ENCODE measurements at places on chromosomes 12 and 14. TPM values are rescaled to one million over a fixed set of nuclear protein-coding genes. Genes with fewer than 3 reads are reported as not detected.
A peak's percentile ranks its signal among the peaks of the same experiment; 100 is the strongest.

- DNase-seq: no peak
Observed at GRCh38 chr14:36684946-36685345, 23.3 kb downstream of the PAX9 start.

DNA sequence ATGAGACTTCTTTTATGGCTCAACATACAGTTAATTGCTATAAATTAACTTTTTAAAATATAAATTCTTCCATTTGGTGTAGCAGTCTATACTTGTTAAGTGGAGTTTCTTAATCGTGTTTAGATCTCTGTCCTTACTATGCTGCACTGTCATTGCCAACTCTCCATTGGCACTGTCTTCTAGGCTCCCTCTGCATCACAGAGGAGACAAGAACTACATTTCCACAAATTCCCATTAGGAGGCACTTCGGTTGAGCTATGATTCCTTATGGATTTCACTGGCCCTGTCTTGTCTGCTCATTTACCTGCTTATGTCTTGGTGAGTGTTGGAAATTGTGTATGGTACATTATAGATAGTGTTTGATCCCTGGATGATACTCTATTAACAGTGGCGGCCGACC lies 630.9 kb upstream of the ATXN7L3B start:
- DNase-seq: no peak

GRCh38 chr12:106134294-106134949 lies 4.3 kb downstream of the NUAK1 start:
- DNase-seq: no peak

DNA sequence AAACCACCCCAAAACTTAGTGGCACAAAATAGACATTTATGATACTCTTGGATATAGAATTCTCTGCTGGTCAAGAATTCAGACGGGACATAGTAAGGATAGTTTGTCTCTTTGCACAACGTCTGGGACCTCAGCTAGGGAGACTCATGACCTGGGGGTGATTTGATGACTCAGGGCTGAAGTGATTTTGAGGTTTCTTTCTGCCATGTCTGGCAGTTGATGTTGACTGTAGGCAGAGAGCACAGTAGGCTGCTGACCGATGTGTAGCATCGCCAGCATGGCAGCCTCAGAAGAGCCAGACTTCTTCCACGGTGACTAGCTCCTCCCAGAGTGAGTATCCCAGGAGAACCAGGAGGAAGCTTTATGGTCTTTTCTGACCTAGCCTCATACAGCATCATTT lies 88.9 kb upstream of the FRMD6 start:
- peak; percentile 37 for DNase-seq

GRCh38 chr14:77059276-77059915 lies 30.9 kb upstream of the IRF2BPL start:
- DNase-seq: peak; percentile 97

DNA sequence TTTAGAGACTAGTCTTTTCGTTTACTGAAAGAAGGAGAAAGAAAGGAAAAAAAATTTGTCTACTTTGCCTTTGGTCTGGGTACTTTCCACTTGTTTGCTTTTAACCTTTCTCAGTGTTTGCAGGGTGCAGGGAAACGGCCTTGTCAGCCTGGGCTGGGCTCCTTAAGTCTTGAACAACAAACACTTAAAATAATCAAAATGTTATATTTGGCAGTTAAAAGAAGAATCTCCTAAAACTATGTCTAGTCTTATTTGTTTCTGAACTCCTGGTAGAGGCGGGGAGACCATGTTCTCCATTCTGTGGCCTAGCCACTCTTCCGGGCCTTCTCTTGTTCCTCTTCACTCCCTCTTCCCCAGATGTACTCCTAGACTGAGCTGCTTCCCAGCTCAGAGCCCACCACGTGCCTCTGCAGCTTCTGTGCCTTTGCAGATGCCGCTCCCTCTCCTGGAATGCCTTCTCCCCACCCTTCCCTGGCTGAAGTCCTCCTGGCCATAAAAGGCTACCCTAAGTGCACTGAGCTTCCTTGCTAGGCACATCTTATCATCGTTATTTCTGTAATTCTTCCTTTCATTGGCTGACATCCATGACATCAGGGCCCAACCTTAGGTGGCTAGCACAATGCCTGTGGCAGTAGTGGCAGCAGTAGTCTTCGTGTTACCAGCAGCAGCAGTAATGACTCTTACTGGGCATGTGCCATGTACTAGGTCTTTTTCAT lies 432.9 kb downstream of the ZFP36L1 start:
- DNase-seq: peak; percentile 65

- DNase-seq: no peak
Observed at GRCh38 chr12:66929121-66929520, 250.2 kb upstream of the GRIP1 start.

- DNase-seq: no peak
Observed at GRCh38 chr14:56884617-56885016, 74.3 kb upstream of the OTX2 start.

PROX2 gene
- not detected for total RNA-seq

DDX54 gene
- 25.9 TPM for total RNA-seq

DNA sequence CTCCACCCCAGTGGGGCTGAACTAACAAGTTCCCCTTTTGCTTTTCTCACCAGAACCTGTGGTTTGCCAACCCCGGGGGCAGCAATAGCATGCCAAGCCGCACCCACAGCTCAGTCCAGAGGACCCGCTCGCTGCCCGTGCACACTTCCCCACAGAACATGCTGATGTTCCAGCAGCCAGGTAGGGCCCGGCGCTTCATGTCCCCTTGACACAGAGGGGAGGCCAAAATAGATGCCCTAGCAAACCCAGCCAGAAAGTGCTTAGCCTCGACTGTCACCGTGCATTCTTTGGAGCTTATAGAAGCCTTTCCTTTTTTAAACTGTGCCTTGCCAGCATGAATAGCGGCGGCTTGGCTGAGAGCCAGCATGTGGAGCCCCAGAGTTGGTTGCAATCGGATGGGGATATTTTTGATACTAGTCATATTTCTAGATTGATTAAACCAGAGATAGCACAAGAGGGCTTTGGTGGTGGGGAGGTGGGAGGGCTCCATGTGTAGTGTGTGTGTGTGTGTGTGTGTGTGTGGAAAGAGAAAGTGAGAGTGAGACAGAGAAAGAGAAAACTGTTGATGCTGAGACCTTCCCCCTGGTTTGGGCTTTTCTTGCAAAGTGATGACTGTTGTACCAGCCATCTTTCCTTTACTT lies 126.1 kb downstream of the GCH1 start:
- peak; percentile 68 for DNase-seq

CLEC1B gene
- not detected for total RNA-seq

GRCh38 chr14:71301611-71302010 lies 394.4 kb downstream of the PCNX1 start:
- no peak for DNase-seq

SERPINA3 gene
- 7.2 TPM for total RNA-seq

PAPLN gene
- total RNA-seq: 9.5 TPM

DNA sequence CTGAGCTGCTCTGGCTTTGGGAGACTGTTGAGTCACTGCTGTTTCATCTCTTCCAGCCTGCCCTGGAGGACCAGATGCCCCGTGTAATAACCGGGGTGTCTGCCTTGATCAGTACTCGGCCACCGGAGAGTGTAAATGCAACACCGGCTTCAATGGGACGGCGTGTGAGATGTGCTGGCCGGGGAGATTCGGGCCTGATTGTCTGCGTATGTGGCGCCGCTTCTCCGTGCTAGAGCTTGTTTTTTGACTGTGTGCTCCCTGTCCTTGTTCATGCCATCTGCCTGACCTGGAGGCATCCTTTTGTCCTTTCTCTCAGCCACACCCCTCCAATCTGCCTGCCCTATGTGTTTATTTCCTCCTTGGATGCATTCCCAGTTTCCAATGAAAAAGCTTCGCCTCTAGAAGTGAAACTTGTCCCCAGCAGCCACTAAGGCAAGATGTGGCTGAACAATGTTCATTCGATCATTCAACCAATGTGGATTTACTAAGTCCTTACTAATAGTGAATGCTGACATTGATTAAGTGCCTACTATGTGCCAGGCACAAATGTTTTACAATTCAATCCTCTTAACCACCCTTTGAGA lies 98.6 kb downstream of the NT5DC3 start:
- peak; percentile 10 for DNase-seq

Data from fibroblast of lung (primary cell).